ENCODE measurements at places on chromosomes 5 and 9.

DNA sequence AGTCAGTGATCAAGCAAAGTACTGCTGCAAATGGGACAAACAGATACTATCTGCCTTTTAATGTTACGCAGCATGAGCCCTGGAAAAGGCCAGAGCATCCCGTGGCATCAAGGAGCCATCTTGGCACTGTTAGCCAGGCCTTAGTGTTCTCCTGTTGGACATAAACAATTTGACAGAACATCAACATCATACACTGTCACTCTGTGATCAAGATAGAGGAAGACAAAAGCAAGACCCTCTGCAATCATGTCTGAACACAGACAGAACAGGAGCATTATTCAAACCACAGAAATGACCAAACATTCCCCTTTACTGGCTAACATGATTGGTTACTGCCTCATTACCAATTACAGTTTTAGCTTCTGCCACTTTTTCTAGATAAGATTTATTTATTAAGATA is 21.2 kb upstream of the ROPN1L start:
- H3K4me1 ChIP-seq = no peaks in the 10 kb centered on the region
- H3K27me3 ChIP-seq = no peaks in the 10 kb centered on the region
- no peaks in the 10 kb centered on the region for H3K36me3 ChIP-seq
- DNase-seq = no peak
- no peak overlapping the region for H3K4me3 ChIP-seq

GRCh38 chr9:126793686-126794417 is 11.0 kb upstream of the ZBTB43 start:
- no peak overlapping the region for H3K4me3 ChIP-seq
- no peaks in the 10 kb centered on the region for H3K36me3 ChIP-seq
- peaks cover 37% of the 10 kb centered on the region for H3K27me3 ChIP-seq
- DNase-seq = no peak
- no peaks in the 10 kb centered on the region for H3K4me1 ChIP-seq

DNA sequence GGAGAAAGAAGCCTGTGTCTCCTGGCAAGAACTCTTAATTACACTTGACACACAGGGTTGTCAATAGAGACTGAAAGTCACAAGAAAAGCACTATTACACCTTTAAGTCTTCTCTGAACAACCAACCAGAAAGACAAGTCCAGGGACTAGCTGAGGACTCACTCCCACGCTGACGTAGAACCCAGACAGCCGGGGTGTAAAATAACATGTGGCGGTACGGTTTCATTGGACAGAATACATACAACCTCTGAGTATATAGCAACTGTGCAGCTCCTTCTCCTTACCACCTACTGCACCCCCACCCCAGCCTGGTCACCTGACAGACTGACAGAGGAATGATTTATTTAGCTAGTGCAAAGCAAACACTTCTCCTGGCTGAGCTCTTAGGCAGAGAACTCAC is 103.4 kb upstream of the RASEF start:
- H3K27ac ChIP-seq = no peak overlapping the region
- H3K27me3 ChIP-seq = no peaks in the 10 kb centered on the region
- no peak overlapping the region for H3K4me3 ChIP-seq
- no peak for DNase-seq
- H3K36me3 ChIP-seq = no peaks in the 10 kb centered on the region

GRCh38 chr5:76601470-76601869 is 21.7 kb downstream of the F2RL2 start:
- H3K27me3 ChIP-seq = no peaks in the 10 kb centered on the region
- peaks cover 3% of the 10 kb centered on the region for H3K4me1 ChIP-seq
- DNase-seq = no peak

- H3K27ac ChIP-seq = no peak overlapping the region
- DNase-seq = no peak
- H3K36me3 ChIP-seq = no peaks in the 10 kb centered on the region
- peaks cover 47% of the 10 kb centered on the region for H3K27me3 ChIP-seq
- H3K4me3 ChIP-seq = no peak overlapping the region
Measured at GRCh38 chr5:123286891-123287290, 136.3 kb downstream of the CEP120 start.

DNA sequence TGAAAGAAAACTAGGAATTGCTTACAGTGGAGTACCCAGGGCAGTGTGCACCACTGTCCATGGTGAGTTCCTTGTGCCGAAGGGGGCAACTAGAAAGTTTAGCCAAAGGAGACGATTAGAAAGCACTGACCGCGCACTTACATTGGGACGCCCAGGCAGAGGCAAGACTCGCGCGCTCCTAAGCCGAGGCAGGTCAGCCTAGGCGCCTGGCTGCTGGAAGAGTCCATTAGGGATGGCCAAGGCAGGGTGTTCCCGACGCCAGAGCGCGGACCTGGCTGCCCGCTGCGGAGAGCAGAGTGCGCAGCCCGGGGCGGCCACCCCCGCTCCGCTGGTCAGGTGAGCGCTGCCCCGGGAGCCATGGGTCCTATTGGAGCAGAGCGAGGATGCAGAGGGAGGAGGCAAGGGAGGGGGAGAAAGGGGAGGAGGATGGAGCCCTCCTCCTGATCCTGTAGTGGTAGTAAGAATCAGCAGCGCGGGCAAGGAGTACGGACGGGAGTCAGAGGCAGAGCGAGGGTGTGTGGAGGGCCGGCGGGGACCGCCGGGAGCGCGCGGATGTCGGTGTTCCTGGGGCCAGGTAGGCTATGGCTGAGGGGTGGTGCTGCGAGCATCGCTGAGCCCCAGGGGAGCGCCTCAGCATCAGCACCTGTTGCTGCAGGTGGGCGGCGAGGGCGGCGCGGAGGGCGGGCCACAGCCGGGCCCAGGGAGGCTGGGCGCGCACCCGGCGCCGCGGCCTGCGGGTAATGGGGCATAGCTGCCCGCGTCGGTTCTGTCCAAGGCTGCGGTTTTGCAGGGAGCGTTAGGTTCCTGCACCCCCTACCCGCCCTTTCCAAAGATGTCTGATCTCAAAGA is at the start of gene ADGRV1:
Gene ADGRV1 (plus strand): TSS at position 454 of the 849 bp plus-strand sequence. CDS start 99 bp downstream, at position 553.
- no peaks in the 10 kb centered on the region for H3K36me3 ChIP-seq
- H3K27me3 ChIP-seq = peaks cover 62% of the 10 kb centered on the region
- no peaks in the 10 kb centered on the region for H3K4me1 ChIP-seq

DNA sequence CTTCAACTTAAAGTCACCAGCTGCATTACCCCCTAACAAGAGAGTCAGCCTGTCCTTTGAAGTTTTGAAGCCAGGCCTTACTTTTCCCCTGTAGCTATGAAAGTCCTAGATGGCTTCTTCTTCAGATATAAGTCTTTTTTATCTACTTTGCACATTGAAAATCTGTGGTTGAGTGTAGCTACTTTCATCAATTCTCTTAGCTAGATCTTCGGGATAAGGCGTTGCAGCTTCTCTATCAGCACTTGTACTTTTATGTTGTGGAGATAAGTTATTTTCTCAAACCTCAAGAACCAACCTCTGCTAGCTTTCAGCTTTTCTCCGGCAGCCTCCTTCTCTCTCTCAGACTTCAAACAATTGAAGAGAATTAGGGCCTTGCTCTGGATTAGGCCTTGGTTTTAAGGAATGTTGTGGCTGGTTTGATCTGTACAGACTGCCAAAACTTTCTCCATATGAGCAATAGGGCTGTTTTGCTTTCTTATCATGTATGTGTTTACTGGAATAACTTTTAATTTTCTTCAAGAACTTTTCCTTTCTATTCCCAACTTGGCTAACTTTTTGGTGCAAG is 21.6 kb downstream of the CATSPER3 start:
- H3K27me3 ChIP-seq = no peaks in the 10 kb centered on the region
- no peak for DNase-seq
- no peaks in the 10 kb centered on the region for H3K36me3 ChIP-seq

- DNase-seq = no peak
- H3K4me1 ChIP-seq = peaks cover 10% of the 10 kb centered on the region
- H3K27ac ChIP-seq = no peak overlapping the region
- no peaks in the 10 kb centered on the region for H3K36me3 ChIP-seq
- no peaks in the 10 kb centered on the region for H3K27me3 ChIP-seq
- H3K4me3 ChIP-seq = no peak overlapping the region
Measured at GRCh38 chr5:142938266-142938880, 168.2 kb downstream of the ARHGAP26 start.

GRCh38 chr5:71839096-71839884 is 120.2 kb downstream of the CARTPT start:
- no peak overlapping the region for H3K4me3 ChIP-seq
- no peak for DNase-seq
- H3K27ac ChIP-seq = no peak overlapping the region
- no peaks in the 10 kb centered on the region for H3K36me3 ChIP-seq
